ENCODE measurements at places on chromosomes 5 and 9.

- DNase-seq = no peak
Measured at GRCh38 chr5:171913987-171914273, 92.5 kb downstream of the FBXW11 start.

- DNase-seq = no peak
Measured at GRCh38 chr5:7850395-7851239, at the start of gene CFAP90. TSS of gene CFAP90 (minus strand) at chr5:7851133. CDS start at chr5:7851021, 112 bp downstream.

DNA sequence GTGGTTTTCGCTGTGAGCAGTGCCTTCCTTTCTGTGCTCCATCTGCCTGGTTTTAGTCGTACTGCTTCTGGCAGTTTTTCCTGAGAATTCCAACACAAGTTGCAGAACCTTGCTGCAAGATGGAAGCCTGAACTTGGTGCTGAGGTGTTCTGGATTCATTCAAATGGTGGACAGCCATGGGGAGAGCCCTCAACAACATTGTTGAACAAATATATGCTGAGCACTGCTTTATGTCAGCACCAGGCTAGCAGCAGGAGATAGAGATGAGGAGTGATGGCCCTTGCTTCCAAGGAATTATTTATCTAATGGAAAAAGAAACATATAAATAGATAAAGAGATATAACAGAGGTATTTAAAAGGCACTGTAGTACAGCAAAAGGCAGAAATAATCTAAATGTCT, 7.3 kb upstream of the RPS6 start:
- no peak for DNase-seq

- DNase-seq = no peak
Measured at GRCh38 chr9:129392093-129392541, 214.1 kb upstream of the IER5L start.

DNA sequence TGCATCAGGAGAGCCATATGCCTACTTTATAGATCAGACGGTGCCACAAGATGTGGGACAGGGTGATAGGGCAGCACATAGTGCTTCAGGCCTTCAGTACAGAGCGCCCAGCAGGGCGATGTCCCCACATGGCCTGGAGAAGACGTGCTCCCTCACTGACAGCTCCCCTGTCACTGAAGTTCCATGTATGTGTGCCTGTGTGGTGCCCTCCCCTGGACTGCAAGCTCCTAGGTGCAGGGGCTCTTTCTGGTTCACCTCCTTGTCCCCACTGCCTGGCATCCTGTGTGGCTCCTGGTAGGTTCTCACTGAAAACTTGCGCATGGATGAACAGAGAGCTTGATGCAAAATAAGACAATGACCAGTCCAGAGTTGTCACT, 233.1 kb downstream of the GADD45G start:
- no peak for DNase-seq

GRCh38 chr5:39190311-39191102, 28.9 kb downstream of the FYB1 start:
- DNase-seq = no peak

GRCh38 chr5:40733879-40734563, 21.7 kb downstream of the TTC33 start:
- no peak for DNase-seq

- no peak for DNase-seq
Measured at GRCh38 chr9:33703430-33704102, 91.8 kb upstream of the PRSS3 start.

DNA sequence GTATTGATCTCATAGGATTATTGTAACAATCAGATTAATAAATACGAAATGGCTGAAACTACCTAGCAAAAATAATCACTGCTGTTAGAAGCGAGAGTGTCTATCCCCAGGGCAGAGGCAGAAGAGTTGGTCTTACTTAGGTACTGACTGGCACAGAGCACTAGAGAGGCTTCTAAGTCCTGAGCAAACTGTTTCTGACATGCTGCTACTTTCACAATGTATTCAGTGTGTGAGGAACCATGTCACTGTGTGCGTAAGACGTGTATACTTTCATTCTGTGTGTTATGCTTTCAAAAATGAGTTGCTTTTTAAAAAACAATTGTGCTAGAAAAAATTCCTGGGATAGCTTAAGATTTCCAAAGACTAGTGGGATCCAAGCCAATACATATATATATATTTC, 5.5 kb upstream of the KLHL9 start:
- DNase-seq = no peak

- no peak for DNase-seq
Measured at GRCh38 chr5:159426694-159427093, 96.4 kb upstream of the IL12B start.

DNA sequence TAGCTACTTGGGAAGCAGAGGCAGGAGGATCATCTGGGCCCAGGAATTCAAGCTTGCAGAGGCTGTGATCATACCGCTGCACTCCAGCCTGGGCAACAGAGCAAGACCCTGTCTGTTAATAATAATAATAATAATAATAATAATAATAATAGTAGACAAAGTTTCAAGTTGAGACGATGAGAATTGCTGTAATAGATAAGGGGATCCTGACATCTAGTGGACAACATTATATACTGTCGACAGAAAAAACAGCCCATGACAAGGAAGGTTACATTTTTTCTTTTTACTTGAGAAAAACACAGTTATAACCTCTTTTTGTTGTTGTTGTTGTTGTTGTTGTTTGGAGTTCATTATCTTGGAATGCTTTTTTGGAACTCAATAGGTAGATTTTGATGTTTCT, 35.3 kb downstream of the NDFIP1 start:
- DNase-seq = peak; percentile 13

GRCh38 chr5:32646061-32646969, 61.0 kb downstream of the SUB1 start:
- DNase-seq = no peak

- DNase-seq = no peak
Measured at GRCh38 chr5:137902408-137903133, 13.3 kb downstream of the PKD2L2 start.

- peak; percentile 22 for DNase-seq
Measured at GRCh38 chr5:172454358-172455086, at the start of gene SH3PXD2B. TSS of gene SH3PXD2B (minus strand) at chr5:172454525. CDS start at chr5:172454352, 173 bp downstream.

DNA sequence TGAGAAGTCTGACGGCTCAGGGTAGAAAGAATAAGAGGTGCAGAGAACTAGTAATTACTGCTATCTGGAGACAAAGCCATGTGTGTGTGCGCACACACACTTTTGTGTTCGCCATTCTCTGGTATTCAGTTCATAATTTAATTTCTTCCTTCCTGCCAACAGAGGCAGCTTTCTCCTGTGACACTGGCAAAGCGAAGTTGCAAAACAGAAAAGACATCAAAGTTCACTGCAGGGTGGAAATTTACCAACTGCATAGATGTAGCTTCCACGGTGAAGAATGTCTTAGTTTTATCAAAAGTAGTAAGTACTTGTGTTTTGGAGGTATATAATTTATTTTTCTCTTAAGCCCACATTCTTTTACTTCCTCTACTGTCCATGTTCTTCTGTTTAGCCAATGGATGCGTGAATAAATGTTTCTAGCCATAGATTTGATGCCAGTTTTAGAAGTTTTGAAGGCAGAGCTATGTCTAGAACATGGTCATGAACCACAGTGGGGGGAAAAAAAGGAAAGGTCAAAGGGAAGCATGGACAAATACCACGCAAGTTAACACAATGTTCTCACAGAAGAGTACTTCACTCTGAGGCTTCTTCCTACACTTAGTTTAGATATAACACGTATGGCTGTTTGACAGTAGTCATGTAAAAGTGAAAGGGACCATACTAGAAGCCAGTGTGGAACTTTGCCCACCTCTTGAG, 536.5 kb upstream of the GRIA1 start:
- no peak for DNase-seq

DNA sequence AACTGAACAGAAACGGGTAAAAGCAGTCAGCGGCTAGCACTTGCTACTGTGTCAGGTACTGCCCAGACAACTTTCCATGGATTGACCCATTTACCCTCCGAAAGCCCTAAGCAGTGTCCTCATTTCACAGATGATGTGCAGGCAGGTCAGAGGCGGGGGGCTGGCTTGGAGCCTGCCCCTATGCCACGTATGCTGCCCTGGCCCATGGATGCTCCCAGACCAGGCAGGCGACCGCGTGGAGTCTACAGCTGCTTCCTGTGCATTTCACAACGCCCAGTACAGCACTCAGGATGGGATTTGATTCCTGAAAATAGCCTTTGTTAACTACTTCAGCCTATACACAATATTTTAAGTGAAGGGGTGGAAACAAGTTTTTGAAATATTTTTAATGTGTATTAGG, 202.9 kb downstream of the NXNL2 start:
- DNase-seq = no peak

GRCh38 chr9:93902780-93903655, 52.1 kb downstream of the BARX1 start:
- DNase-seq = no peak

GRCh38 chr9:124858330-124859046, 3.3 kb downstream of the RPL35 start:
- DNase-seq = no peak

DNA sequence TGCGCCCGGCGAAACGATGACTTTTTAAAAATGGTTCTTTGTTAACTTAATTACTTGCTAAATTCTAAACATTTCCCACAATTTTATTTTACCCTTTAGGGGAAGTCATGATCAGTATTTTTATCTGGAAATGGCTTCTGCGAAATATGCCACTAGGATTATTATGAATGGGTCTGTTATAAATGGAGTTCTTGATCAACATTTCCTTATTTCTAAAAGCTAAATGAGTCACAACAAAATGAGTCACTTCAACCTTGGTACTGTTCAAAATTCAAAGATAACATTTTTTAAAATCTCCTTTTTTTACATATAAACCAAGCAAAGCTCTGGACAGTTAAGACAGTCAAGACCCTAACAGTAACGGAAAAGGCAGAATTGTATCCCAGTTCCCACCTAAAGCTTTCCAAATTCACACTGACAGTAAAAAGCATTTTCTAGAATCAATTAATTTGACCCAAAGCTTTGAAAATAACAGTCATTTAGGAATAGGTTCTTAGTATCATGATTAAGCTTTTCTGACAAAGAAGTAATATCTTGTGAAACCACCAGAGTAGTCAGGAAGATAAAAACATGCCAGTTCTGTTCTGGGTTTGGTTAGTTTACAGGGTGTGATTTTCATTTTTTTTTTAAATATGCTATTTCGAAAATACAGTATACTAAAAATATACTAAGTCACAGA, 81.7 kb downstream of the LHFPL2 start:
- DNase-seq = no peak

DNA sequence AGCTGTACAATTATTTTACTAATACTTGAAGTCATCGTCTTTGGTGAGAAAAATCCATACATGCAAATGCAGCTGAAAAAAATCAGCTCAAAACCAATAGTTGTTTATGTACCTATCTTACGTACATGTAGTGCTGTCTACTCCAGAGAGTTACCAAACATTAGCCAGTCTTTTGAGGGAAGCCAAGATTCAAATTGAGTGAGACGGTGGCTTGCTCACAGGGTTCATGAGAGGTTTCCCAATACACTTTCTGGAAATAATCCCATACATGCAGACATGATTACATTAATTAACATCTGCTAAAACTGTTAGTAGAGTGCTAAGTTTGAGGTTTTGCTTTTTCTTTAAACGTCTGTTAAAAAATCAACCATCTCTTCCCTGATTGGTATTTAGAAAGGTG, 2.3 kb downstream of the C9orf72 start:
- DNase-seq = no peak

DNA sequence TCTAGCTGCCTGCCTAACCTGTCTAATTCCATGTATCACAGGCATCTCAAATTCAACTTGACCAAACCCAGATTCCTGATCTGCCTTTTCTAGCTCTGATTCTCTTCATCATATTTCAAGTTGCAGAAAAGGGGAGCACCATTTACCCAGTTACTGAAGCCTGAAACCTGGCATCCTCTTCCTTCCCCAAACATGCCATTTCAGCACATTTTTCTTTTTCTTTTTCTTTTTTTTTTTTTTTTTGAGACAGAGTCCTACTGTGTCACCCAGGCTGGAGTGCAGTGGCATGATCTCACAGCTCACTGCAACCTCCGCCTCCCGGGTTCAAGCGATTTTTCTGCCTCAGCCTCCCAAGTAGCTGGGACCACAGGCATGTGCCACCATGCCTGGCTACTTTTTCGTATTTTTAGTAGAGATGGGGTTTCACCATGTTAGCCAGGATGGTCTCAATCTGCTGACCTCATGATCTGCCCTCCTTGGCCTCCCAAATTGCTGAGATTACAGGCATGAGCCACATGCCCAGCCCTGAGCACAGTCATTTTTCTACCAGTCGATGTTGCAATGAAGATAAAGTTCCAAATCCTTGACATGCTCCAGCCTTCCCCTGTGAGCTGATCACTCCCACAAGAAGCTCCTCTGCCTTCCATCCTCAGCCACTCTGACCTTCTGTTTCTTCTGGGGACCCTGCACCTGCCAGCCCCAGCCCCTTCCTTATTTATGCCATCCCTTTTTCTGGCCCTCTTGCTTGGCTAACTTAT, 32.2 kb downstream of the ACER2 start:
- DNase-seq = no peak

DNA sequence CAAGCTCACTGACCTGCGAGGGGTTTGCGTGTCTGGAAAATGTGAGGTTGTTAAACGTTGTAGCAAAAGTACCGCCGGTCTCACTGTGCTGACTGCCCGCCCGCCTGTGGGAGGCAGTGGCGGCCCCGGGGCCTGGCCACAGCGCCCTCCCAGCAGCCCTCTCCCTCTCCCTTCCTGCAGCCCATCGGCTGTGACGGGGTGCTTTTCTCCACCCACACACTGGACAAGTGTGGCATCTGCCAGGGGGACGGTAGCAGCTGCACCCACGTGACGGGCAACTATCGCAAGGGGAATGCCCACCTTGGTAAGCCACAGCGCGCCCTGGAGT, 6.2 kb downstream of the ADAMTSL2 start:
- DNase-seq = no peak

DNA sequence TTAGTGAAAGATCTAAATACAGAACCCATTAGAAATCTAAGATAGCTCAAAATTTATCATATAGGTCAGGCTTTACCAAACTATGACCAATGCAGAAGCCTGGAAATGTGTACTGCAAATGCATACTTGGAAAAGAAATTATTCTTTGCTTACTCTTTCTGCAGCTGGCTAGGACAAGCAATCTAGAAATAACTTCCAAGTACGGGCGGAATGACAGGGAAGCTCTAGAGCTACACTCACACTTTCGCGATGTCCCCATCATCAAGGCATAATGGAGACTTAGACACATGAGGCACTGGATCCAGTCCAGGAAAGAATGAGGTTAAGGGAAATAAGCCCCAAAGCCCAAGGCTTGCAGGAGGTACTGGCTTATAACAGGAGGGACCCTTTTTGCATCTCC, 22.4 kb upstream of the MAP1B start:
- no peak for DNase-seq

- no peak for DNase-seq
Measured at GRCh38 chr9:105836936-105837660, 142.8 kb downstream of the TMEM38B start.

DNA sequence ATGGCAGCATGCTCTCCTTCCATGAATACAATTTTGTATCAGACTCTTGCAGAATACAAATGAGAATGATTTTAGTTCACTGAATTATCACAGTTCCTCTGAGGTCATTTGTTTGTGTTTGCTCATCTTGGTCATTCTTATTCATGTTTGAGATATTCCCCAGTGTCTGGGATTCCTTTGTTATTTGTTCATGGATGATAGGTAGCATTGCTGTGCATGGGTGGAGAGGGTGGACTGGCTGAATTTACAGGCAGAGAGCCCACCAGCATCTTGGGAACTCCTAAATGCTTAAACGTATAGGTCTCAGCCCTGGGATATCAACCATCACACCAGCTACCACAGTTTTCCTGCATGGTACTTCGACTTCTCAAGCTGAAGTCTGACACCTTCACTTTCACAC, 459.8 kb downstream of the CCDC171 start:
- DNase-seq = no peak

- no peak for DNase-seq
Measured at GRCh38 chr9:120851449-120851848, 8.7 kb upstream of the PSMD5 start.

Data from fibroblast of skin of left quadriceps (primary cell).